ENCODE measurements at places on chromosomes 3 and 15. TPM values are rescaled to one million over a fixed set of nuclear protein-coding genes. Genes with fewer than 3 reads are reported as not detected.
A peak's percentile ranks its signal among the peaks of the same experiment; 100 is the strongest.

Gene ALDH1L1
- total RNA-seq, result 0.18 TPM

Gene CHST13
- total RNA-seq, result 0.18 TPM

Gene KBTBD13
- total RNA-seq, result 1.6 TPM

DNA sequence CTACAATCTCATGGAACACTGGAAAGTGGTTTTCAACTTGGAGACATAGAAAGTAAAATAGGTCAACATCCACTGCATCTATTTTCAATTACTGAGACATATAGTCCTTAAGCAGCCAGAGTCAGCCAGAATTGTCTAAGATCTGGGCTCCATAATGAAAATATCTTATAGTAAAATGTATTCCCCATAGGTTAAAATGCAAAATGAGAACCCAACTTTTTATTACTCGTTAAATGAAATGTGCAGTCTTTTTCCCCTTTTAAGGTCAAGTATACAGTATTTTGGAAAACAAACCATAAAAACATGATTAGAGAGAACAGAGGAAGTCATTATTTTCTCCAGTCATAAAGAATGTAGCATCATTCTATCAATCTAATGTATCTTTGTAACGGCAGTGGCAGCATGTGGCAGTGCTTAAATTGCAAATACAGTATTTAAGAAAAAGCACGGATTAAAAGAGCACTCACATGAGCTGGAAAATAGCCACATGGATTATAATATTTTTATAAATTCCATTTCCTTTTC, 64.4 kb upstream of the CPB1 start:
- peak; percentile 75 for DNase-seq

Data from muscle of leg (tissue), 16 donors.